ENCODE measurements at places on chromosomes 4 and X.

DNA sequence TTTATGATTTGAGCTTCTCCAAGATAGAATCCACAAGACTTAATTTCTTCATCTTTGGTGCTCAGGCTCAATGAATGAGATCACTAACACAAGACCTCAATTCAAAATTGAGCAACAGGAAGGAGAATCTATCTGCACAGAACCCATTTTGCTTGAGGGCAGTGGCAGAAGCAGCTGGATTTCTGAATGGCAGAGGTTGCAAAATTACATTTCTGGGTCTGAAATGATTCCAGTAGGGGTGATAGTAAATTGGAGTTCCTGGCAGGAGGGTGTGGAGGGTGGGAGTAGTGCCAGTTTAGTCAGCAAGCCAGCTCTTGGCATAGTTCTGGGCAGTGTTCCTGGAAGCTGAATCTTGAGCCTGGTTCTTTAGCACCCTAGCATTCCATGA, 281.1 kb downstream of the SLC7A11 start:
- H3K36me3 ChIP-seq: no peaks in the 10 kb centered on the region
- H3K4me1 ChIP-seq: no peaks in the 10 kb centered on the region
- no peaks in the 10 kb centered on the region for H3K27me3 ChIP-seq
- H3K27ac ChIP-seq: no peak overlapping the region
- no peak overlapping the region for H3K4me3 ChIP-seq

DNA sequence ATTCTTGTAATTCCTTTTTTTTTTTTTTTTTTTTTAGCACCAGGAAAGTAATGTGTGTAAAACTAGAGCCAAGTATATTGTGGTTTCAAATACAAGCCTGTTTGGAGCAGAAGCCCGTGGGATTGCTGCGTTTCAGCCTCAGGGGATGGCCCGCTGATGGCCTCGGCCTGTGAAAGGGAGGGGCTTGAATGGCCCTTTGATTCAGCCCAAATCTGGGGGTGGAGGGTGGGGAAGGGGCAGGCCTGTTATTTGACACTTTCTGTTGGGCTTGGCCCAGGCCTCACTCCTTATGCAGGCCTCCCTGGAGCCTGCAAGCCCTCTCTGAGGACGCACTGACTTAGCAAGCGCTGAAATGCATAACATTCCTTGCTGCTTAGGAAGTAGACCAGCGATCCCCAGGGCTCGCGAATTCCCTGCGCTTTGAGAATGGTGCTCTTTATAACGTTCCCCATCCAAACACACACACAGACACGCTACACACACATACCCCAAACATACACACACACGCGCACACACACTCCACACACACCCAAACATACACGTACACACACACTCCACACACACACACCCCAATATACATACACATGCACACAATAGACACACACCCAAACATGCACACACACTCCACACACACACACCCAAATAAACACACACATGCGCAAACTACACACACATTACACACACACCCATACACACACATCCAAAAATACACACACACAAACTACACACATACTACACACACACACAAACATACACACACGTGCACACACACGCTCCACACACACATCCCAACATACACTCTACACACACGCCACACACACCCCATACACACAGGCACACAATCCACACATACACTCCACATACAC, 29.6 kb downstream of the TLR10 start:
- H3K36me3 ChIP-seq: no peaks in the 10 kb centered on the region
- peaks cover 8% of the 10 kb centered on the region for H3K4me1 ChIP-seq
- H3K27ac ChIP-seq: no peak overlapping the region
- no peaks in the 10 kb centered on the region for H3K27me3 ChIP-seq
- H3K4me3 ChIP-seq: no peak overlapping the region
- no peak for DNase-seq

GRCh38 chr4:111268769-111269414, 646.0 kb upstream of the PITX2 start:
- H3K4me3 ChIP-seq: no peak overlapping the region
- H3K27ac ChIP-seq: no peak overlapping the region
- H3K27me3 ChIP-seq: no peaks in the 10 kb centered on the region
- no peaks in the 10 kb centered on the region for H3K4me1 ChIP-seq

GRCh38 chrX:43688586-43688985, 32.5 kb downstream of the MAOA start:
- no peaks in the 10 kb centered on the region for H3K27me3 ChIP-seq
- H3K36me3 ChIP-seq: no peaks in the 10 kb centered on the region
- H3K4me3 ChIP-seq: no peak overlapping the region
- no peaks in the 10 kb centered on the region for H3K4me1 ChIP-seq
- H3K27ac ChIP-seq: no peak overlapping the region

DNA sequence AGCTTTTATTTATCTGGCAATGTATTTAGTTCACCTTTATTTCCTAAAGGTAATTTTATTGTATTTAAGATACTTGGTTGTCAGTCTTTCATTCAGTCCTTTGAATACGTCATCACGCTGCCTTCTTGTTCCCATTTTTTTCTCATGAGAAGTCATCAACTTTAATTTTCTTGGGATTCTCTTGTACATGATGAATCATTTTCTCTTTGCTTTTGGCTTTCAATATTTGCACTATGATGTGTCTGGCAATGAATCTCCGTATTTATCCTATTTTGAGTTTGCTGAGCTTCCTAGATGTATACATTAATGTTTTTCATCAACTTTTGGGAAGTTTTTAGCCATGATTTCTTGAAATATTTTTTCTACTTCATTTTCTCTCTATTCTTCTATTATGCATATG, 28.4 kb downstream of the CLDN2 start:
- H3K27ac ChIP-seq: no peak overlapping the region
- no peaks in the 10 kb centered on the region for H3K27me3 ChIP-seq
- H3K36me3 ChIP-seq: peaks cover 2% of the 10 kb centered on the region
- H3K4me1 ChIP-seq: no peaks in the 10 kb centered on the region
- H3K4me3 ChIP-seq: no peak overlapping the region

GRCh38 chr4:3471098-3471760, 8.1 kb downstream of the DOK7 start:
- no peak for DNase-seq
- no peaks in the 10 kb centered on the region for H3K27me3 ChIP-seq
- H3K27ac ChIP-seq: no peak overlapping the region
- no peak overlapping the region for H3K4me3 ChIP-seq
- H3K4me1 ChIP-seq: no peaks in the 10 kb centered on the region

Measured in activated CD8-positive, alpha-beta T cell treated with anti-CD3 and anti-CD28 coated beads for 36 hours (primary cell).